ENCODE measurements at places on chromosomes 4 and X.

DNA sequence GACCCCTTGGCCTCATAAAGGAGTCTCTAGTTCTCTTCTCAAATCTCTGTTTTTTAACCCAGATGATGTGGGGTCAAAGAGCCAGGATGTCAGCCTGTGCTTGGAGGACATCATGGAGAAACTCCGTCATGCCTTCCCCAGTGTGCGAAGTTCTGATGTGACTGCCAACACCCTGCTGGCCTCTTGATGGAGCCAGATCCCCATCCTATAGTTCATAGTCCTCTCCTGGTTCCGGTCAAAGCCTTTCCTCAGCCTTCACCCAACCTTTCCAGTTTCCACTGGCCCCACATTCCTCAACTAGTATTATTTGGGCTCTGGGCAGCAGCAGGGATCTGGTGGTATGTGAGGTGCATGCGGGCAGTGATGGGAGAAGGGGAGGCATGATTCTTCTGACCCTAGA, 30.7 kb downstream of the TAF7L start:
- DNase-seq, result no peak

DNA sequence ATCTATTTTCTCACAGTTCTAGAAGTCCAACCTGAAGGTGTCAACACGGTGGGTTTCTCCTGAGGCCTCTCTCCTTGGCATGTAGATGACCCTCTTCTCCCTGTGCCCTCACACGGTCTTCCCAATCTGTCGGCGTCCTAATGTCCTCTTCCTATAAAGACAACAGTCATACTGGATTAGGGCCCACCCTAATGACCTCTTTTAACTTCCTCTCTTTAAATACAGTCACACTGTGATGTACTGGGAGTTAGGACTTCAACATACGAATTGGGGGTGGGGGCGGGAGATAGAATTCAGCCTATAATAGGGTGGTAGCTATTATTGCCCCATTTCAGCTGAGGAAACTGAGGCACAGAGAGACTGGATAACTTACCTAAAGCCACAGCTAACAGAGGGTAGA, 70.2 kb downstream of the SMIM20 start:
- no peak for DNase-seq

- DNase-seq, result no peak
Observed at GRCh38 chr4:153904011-153904410, 115.1 kb upstream of the SFRP2 start.

- DNase-seq, result no peak
Observed at GRCh38 chr4:8296491-8296890, 26.9 kb downstream of the HTRA3 start.

GRCh38 chr4:95106408-95106928, 348.7 kb downstream of the BMPR1B start:
- DNase-seq, result no peak

DNA sequence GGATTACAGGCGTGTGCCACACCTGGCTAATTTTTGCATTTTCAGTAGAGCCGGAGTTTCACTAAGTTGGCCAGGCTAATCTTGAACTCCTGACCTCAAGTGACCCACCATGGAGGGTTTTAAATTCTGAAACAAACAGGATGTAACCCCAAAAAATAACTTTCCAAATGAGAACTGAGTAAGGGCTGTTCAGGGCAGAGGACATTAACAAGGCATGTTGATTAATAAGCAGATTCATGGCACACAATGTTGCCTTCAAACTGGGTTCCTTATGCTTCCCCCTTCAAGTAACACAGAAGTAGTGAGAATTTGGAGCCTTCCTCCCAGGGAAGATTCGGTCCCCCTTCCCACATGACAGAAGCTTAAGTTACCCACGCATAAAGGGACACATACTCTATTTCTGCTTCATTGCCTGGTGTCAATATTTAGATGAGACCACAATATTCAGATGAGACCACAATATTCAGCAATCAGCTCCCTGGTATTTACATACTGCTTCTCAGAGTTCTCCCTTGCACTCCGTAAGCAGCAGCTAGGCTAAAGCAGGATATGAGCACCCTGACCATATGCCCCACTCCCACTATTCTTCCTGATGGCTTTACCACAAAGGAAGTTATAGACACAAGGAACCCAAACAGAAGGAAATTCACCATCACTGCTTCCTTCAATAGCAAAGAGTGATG, 21.4 kb downstream of the GRSF1 start:
- DNase-seq, result no peak

DNA sequence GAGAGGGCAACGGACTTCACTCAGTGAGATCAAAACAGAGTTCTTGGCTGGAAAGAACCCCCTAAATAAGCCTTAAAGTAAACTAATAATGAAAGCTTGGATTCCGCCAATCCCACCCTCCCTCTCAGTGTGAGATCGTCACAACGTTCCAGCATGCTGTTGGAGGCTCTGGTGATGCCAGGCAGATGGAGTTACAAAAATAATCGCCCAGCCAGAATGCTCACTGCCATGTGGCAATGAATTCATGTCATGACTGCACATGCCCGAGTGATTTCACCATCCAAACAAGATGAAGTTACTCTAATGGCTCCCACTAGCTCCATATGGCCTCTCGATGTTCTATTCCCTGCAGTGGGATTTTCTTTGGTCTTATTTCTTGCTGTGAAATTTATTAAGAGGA, 248.0 kb downstream of the SPATA18 start:
- no peak for DNase-seq

DNA sequence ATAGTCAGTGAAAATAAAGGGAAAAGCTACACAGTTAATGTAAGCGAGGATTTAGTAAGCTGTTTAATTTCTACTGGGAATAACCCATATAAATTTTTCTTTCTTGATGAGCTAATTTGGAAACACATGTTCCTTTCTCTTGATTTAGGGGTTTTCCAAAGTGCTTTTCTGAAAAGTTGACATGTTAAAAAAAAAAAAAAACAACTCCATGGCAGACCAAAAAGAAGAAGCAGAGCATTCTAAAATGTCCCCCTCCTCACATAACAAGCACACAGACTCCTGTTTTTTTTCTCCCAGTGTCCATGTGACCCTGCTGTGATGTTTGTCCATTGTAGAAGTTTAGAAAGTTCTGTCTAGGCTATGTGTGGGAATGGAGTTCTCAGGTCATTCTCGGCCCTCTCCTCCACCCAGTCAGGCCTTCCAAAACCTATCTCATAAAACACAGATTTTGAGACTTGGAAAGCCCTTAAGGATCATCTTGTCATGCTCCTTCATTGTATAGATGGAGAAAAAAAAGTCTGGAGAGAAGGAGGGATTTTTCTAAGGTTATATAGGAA, 792 bp downstream of the CLIC2 start:
- DNase-seq, result no peak

GRCh38 chr4:99202536-99202935, 16.5 kb downstream of the ADH6 start:
- DNase-seq, result no peak

DNA sequence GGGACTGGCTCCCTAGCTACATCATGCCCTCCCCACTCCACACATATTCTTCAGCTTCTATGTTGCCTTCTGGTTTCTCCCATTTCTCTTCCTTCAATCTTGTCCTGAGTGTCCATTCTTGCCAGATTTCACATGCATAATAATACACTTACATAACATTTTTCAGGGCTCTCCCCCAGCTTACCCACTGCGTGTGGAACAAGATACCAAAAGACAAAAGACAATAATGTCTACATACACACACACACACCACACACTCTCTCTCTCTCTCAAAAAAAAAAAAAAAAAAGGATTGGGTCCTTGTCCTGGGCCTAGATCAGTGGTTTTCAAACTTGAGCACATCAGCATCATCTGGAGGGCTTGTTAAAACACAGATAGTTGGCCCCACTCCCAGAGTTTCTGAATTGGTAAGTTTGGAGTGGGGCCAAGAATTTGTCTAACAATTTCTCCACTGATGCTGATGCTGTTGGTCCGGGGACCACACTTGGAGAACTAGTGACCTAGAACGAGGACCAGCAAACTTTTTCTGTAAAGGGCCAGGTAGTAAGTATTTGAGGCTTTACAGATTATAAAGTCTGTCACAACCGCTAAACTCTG, 6.5 kb upstream of the SMARCA1 start:
- no peak for DNase-seq

GRCh38 chr4:41427306-41427882, 110.6 kb upstream of the LIMCH1 start:
- no peak for DNase-seq

GRCh38 chrX:128781506-128781905, 729.3 kb upstream of the ACTRT1 start:
- DNase-seq, result no peak

GRCh38 chr4:183182873-183183725, 84.0 kb downstream of the WWC2 start:
- peak; percentile 2 for DNase-seq

DNA sequence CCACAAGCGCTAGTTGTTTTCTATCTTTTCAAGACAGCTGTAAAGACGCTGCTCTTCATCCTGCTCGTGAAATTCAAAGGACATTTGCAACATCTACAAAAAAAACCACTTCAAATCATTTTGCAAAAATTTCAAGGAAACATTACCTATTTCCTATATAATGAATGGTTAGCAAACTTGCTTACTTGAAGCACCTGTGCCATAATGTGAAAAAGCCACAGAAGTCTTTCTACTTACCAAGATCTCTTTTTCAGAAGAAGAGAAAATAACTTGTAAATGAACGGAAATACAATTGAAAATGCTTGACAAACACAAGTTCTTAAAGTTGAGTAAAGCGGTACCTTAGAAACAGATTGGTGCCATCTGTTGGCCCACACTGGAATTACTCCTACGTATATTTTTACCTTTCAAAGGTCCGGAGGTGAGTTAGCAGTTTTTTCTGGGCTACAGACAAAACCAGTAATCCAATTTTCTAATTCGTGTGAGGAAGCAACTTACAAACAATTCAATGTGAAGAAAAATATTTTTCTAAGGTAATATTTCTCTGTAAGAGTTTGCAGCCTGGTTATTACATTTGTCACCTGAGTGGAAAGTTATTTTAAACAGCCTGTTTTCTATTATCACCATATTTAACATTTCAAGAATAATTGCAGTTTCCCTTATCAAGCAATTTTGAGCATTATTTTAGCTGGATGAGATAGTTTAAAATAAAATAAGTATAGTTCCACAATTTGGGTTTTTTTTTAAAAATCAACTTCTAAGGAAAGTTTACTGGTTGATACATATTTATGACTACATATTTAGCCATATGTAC, at the start of gene TLR6:
TSS of gene TLR6 (minus strand) at position 294 of the 814 bp plus-strand sequence. CDS start 27,344 bp downstream, outside the sequence.
- DNase-seq, result no peak

DNA sequence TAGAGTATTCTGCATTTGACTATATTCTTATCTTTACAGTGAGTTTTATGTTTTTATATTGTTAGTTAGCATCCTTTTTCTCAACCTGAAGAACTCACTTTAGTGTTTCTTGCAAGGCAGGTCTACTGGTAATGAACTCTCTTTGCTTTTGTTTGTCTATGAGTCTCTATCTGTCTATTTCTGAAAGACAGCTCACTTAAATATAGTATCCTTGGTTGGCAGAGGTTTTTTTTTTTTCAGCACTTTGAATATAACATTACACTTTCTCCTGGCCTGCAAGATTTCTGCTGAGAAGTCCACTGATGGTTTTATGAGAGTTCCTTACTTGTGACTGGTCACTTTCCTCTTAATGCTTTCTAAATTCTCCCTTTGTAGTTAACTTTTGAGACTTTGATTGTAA, 32.8 kb upstream of the C4orf54 start:
- DNase-seq, result no peak

GRCh38 chrX:78119521-78120227, 15.6 kb downstream of the PGK1 start:
- DNase-seq, result no peak

DNA sequence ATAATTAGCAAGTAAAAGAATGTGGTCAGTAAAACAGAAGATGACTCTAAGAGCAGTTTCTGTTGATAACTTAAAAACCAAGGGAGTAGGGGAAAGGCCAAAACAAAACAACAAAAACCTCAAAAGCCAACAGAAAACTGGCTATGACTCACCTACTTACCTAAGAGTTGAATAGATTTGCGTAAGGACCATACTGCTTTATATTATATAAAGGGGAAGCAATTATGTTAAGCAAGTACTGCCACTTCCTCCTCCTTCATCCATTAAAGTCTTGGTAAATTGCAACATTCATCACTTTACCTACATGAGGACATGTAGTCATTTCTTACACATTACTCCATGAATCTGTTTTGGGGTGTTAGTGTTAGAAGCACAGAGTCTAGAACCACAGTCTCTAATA, 85.9 kb upstream of the FAM47A start:
- DNase-seq, result no peak

- no peak for DNase-seq
Observed at GRCh38 chr4:173130687-173131086, 37.9 kb upstream of the GALNT7 start.

GRCh38 chrX:30230395-30230794, at the start of gene MAGEB3:
Gene MAGEB3, plus strand, starts transcription at chrX:30230657. Its CDS starts 5,268 bp downstream, at chrX:30235925.
- DNase-seq, result no peak

- no peak for DNase-seq
Observed at GRCh38 chr4:41334182-41334581, 77.5 kb downstream of the UCHL1 start.

GRCh38 chrX:17521871-17522693, 147.1 kb downstream of the NHS start:
- no peak for DNase-seq

DNA sequence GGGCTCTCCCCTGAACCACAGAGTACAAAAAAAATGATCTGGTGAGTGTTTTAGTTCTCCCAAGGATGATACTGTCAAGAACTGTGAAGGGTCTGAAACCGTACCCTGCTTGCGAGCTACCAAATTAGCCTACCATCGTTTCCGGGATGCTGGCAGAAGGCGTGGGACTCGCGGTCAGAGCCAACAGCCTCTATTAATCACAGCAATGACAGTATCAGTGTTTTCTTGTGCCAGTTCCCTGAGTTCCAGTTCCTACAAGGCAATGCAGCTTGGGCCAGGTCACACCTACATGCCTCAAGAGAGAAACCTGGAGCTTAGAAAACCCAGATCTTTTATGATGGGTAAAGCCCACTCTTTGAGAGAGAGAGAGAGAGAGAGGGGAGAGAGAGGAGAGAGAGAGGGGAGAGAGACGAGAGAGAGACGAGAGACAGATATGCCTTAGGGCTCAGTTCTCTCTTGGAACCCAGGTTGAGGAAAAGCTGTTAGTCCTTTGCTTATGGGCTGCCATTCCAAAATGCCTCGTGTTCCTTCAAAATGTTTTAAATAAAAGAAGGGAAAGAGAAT, 327.8 kb downstream of the ARHGAP10 start:
- no peak for DNase-seq

- no peak for DNase-seq
Observed at GRCh38 chrX:155577682-155578081, 35.1 kb downstream of the TMLHE start.

DNA sequence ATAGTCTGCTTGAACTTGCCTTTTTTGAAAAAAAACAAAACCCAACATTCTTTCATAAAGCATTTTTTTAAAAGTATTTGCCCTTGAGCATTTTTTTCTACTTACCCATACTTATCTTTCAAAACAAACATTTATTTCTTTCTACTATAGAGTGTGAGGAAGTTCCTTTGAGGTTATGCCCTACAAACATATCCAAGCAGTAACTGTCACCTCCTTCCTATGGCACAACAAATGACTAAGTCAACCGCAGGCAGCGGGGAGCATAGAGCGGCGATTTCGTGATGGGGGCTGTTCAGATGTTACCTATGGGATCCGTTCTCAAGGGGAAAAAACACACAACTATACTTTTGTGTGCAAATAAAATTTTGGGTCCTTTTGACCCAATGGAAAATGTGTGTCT, 19.4 kb downstream of the SPRY1 start:
- DNase-seq, result no peak

Data from occipital lobe (tissue), 3 donors.